ENCODE measurements at places on chromosomes 2 and 18.

DNA sequence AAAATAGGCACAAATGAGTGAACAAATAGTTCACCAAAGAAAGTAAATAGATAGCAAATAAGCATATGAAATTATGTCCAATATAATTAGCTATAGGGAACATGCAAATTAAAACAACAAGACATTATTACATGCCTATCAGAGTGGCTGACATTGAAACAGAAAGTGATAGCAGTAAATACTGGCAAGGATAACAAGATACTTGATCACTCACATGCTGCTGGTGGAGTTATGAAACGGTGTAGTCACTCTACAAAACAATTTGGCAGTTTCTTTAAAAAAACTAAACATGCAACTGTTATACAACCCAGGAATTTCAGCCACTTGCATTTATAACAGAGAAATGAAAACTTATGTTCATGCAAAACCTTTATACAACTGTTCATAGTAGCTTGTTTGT, 439.2 kb upstream of the ACVR2A start:
- DNase-seq, result no peak

DNA sequence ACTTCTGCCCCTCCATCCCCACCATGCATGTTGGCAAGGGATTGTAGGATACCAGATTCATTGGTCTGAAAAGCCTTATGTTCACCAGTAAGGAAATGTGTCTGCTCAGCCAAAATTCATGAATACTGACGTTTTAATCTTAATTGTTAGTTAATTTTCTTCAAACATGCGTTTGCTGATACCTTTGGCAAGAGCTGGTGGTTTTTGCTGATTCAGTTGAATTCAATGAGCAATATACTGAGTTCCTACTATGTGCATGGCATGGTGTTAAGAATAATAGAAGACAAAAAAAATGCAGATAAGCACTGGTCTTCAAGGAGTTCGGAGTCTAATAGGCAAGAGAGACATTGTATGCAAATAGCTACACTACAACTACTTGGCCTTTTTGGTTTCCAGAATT, 811.6 kb downstream of the BCL11A start:
- no peak for DNase-seq

DNA sequence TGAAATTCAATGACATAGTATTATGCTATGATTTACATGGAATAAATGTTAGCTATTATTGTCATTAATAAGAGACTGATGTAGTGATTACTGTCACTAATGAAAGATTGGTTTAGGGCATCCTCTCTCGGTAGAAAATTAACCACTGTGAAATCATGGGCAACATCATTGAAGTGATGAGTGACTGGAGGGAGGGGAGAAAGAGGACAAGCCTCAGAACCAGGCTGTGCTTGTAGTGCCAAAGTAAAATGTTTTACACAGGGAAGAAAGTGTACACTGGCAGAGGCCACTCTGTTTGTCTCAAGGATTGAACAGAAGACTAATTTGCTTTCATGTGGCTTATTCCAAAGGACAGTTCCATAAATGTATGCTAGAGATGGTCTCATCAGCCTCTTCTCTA, 456.2 kb upstream of the TCF4 start:
- DNase-seq, result no peak

DNA sequence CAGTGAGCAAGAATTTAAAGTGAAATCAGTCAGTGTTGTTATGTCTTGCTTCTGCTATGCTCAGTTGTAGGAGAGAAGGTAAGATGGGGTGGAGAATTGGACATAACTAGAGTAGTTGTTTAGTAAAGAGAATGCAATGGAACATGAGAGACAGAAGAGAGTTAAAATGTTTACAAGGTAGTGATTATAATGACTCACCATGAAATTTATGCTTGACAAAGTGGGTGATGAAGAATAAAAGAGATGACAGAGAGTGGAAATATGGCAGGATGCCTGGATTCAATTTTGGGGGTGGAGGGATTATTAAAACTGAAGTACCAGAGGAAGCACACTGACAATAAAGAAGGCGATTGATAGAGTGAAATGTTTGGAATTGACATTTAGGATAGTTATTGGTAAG, 10.6 kb downstream of the SCG2 start:
- DNase-seq, result peak; percentile 33

Measured in ELR (cell line).